ENCODE measurements at places on chromosomes 16 and 17.

DNA sequence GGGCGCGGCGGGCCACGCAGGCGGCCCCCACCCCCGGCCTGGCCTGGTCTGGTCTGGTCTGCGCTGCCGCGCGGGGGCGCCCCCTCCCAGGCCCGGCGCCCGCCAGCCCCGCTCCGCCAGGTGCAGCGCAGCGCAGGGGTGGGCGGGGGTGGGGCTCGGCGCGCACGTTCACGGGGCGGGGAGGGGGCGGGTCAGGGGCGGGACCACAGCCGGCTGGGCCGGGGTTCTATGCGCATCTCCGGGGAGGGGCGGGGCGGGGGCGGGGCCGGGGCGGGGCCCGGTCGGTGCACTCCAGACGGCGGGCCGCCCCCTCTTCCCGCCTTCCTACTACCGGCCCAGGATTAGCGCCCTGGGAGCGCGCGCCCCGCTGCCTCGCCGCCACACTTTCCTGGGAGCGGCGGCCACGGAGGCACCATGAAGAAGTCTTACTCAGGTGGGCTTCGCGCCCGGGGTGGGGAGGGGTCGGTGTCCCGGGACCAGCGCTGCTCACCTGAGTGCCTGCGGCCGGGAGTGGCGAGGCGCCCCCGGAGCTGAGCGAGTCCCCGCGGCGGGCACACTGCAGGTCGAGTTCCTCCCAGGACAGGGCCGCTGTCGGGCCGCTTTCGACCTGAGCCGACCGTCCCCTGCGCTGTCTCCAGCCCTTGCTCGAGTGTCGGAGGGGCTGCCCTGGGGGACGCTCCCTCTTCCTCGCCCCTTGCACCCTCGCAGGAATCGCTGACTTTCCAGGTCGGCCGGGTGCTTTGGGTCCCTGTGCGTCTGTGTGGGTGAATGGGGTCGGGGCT is 140.5 kb downstream of the SEC14L1 start:
- peak; percentile 62 for DNase-seq

DNA sequence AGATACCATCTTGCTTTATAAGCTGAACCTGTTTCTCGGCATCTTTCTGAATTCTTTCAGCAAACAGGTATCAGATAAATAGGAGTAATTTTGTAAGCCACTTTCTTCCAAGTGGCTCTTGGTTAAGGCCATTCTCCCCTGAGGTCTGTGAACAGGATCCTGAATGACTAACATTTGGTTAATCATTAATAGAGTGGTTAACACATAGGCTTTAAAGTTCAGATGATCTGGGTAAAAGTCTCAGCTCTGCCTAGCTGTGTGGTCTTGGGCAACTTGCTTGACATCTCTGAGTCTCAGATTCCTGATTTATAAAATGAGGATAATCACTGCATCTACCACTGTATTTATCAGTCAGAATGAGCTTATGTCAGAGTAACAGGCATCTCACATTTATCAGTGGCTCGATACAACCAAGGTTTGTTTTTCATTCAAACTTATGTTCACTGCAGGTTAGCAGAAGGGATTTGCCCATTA is 44.4 kb upstream of the ANKFN1 start:
- DNase-seq = no peak

GRCh38 chr16:57192720-57193486 is 6.8 kb downstream of the RSPRY1 start:
- no peak for DNase-seq

DNA sequence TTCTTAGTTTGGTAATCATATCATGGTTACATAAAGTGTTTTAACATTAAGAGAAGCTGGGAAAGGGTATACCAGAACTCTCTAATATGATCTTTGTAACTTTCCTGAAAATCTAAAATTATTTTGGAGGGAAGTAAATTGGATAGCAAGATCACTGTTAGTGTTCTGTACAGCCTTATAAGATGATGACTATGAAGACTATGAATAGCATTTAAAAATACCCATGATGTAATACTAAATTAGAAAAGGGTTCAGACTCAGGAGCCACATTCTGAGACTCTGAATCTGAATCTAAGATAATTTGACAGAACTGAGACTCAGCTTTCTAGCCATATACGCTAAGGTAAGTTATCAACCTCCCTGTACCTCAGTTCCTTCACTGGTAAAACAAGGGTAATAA is 208.0 kb upstream of the C17orf78 start:
- no peak for DNase-seq

DNA sequence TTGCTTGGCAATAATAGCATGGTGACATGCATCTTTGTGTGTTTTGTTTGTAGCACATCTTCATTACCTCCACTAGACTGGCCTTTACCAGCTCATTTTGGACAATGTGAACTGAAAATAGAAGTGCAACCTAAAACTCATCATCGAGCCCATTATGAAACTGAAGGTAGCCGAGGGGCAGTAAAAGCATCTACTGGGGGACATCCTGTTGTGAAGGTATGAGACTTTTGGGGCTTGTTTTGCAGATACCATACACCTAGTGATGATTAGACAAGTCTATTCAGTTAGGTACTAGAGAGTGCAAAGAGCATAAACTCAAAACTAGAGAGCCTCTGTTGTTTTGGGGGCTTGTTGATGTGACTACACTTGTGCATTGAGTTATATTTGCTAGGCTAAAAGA is 41.2 kb downstream of the NFATC3 start:
- DNase-seq = no peak

Measured in activated naive CD4-positive, alpha-beta T cell treated with Interleukin-2 at 50 U/mL for 16 hours (primary cell).